NCI-H2107 (cell line): ENCODE measurements at places on chromosomes 5 and 9.

- DNase-seq = no peak
Measured at GRCh38 chr5:154288145-154288544, 97.6 kb downstream of the GALNT10 start.

DNA sequence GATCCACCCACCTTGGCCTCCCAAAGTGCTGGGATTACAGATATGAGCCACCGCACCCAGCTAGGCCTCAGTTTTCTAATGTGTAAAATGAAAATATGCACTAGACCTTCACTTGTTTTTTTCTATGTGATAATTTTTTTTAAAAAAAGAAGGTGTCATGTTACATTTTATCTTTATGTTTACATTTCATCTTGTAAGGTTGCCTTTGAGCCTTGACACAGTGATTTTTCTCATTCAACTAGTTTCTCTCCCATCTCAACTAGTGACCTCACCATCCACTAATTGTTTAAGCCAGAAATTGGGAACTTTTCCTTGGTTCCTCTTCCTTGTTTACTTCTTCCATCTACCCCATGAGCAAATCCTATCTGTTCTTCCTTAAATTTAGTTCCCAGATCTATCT is 21.5 kb downstream of the TMC1 start:
- DNase-seq = no peak

DNA sequence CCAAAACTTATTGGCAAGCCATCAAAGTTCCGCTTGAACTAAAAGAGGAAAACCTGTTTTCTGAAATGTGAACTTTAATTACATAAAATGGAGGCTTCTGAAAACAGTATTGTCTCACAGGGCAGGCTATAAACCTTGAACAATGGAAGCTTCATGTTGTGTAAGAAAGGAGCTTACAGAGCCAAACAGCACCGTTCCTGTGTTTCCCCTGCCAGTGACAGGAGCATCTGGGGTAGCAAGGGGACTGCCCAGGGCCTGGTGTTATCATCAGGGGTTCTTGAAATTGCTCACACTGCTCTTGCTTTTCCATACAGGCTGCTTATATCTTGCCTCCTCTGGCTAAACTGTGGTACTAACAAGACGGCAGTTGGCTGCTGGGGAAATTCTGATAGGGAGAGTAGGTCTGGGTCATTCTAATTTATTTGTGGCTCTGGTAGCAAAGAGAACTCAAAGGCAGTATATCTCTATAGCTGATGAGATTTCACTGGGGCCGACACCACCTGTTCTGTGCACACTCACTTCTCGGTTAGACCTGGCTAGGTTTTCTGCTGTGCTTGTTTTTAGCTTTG is 40.4 kb downstream of the BASP1 start:
- no peak for DNase-seq

GRCh38 chr5:141914199-141914743 is 9.4 kb upstream of the DELE1 start:
- no peak for DNase-seq

GRCh38 chr5:119864286-119864685 is 234.9 kb downstream of the FAM170A start:
- no peak for DNase-seq

DNA sequence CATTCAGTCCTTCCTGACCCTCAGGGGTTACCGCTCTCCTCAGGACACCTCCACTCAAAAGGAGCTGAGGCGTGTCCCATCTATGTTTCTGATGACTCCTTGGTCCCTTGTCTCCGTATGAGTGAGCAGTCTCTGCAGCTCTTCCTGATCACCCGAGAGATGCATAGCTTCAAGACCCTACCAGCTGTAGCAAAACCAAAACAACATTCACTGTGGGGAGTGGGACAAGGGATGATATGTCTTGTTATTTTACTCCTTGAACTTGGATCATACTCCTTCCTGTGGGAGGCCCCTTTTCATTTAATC is 14.4 kb downstream of the GLDC start:
- no peak for DNase-seq

- no peak for DNase-seq
Measured at GRCh38 chr9:17795744-17796143, 216.9 kb downstream of the SH3GL2 start.

DNA sequence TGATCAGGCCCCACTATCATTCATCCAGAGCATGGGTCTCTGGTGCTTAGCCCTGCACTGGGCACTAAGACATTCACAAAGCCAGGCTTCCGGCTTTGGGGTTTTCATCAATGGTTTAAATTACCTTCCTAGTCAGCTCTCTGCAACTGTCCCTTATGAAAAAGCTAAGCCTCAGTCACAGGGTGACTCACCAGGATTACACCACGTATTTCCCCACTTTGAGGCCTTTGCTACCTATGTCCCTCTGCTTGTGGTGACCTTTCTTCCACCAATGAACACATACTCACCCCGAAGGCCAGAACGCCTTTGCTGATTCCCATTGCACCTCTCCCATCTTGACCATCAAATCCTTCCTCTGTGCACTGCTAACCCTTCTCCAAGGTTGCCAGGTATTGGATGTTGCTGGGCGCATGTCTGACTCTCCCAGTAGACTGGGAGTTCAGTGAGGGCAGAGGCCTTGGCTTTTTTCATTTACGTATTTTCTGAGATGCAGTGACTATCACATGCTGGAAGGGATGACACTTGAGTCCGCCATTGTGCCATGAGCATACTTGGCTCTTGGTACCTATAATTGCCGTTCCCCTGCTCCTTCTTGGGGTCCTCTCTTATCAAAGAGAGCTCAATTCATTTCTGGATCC is 58.7 kb upstream of the TNFSF8 start:
- DNase-seq = no peak

GRCh38 chr9:99947395-99947794 is 40.9 kb downstream of the STX17 start:
- DNase-seq = no peak

DNA sequence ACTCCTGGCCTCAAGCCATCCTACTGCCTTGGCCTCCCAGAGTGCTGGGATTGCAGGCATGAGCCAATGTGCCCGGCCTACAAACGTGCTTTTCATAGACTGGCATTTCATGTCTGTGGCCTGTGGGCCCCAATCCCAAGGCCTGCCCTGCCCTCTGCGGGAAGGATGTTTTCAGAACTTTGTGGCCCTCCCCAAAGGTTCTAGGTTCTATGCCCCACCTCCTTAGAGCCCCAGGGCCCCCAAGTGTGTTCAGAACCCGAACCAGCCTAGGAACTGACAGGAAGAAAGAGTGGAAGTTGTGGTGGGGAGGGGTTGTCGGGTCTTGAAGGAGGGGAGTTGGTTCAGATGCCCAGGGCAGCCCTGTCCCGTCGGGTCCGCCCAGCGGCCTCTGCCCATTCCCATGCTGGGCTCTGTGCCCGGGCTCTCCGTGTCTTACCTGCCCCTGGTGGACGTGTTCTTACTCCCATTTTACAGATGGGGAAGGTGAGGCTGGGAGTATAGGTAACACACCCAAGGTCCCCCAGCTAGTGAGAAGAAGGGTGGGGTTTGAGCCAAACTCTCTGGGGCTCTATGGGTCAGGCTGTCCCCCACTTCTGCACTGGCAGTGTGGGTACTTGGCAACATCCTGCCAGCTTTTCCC is 175.8 kb upstream of the IER5L start:
- DNase-seq = no peak

DNA sequence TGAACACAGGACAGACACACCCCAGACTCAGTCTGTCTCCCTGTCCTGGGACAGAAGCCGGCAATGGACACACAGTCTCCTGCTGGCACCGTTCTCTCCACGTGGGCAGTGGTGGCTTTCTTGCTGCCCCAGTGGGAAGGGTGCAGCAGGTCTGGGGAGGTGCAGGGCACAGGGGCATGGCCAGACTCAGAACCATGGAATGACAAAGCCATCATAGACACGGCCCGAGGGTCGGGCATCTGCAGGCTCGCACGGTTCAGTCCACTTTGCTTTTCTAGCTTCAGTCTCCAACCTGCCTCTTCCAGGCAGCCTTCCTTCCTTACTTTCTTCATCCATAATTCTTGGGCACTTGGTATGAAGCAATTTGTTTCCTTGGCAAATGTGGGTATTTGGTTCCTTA is 16.7 kb downstream of the MYMK start:
- no peak for DNase-seq

- no peak for DNase-seq
Measured at GRCh38 chr5:166367391-166367790, 1924.1 kb upstream of the WWC1 start.

GRCh38 chr5:33205727-33206410 is 234.9 kb upstream of the TARS1 start:
- no peak for DNase-seq

GRCh38 chr5:120457839-120458507 is 6.1 kb upstream of the PRR16 start:
- DNase-seq = no peak

- DNase-seq = no peak
Measured at GRCh38 chr9:94639061-94639998, at the start of gene FBP1. FBP1 (minus strand) TSS chr9:94639518; CDS start chr9:94639310, 208 bp downstream.

- no peak for DNase-seq
Measured at GRCh38 chr5:142479854-142480519, 155.2 kb upstream of the SPRY4 start.

- no peak for DNase-seq
Measured at GRCh38 chr9:93148721-93149120, 14.7 kb upstream of the NINJ1 start.

- DNase-seq = no peak
Measured at GRCh38 chr9:114803479-114804265, 2.2 kb downstream of the TNFSF15 start.

- DNase-seq = no peak
Measured at GRCh38 chr9:108476574-108476973, 379.2 kb downstream of the ACTL7B start.
